Activated naive CD8-positive, alpha-beta T cell treated with anti-CD3 and anti-CD28 coated beads, Interleukin-2, amount 10 ng/mL, durations not matched to agents 7 days and 5 days (primary cell): ENCODE measurements at places on chromosomes 2 and 18. TPM values are rescaled to one million over a fixed set of nuclear protein-coding genes. Genes with fewer than 3 reads are reported as not detected.

DNA sequence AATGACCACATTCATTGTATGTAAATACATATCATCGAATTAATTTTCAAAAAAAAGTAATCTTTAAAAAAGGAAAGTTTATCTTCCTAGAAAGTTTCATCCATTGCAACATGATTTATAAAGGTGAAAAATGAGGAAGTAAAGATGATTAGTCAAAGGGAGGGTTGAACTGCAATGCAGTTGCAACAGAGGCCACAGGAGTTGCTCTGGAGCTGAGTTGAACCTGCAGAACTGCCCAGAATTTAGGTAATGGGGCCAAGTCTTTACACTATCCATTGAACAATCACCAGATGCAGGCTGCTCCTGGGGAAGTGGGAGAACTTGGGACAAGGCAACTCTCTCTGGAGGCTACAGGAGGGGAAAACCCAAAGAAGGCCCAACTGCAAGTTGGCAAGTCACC lies 390.7 kb downstream of the METTL4 start:
- no peak for DNase-seq

The EN1 gene
- total RNA-seq, result not detected

GRCh38 chr2:39991298-39991697 lies 212.2 kb upstream of the THUMPD2 start:
- DNase-seq, result no peak

The CRYGB gene
- not detected for total RNA-seq

The GCG gene
- not detected for total RNA-seq

The SFTPB gene
- not detected for total RNA-seq

DNA sequence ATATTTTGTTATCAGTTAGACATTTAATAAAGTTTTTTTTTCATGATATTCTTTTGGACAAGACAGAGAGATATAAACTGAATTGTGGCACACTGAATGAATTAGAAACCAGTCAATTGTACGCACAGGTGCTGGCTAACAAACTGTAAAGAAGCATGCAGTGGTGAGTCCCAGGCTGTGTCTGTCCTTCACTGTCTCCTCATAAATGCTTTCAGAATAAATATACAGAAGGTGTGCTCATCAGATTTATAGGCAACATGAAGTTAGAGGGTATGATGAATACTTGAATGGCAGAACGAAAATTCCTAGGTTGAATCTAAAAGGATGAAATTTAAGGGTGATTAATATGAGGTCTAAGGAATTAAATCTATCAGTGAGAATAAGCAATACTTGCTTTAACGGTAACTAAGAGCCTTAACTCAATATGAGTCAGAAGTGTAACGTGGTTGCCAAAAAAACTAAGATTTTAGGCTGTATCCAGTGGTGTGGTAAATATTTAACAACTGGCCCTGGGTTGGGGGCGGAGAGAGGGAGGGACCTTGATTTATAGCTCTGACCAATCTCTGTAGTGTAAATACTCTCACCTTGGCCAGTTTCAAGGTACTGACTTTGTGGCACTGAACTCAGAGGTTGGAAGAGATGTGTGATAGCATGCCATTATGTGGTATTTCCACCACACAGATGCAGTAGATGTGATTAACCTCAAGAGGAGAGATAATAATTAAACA lies 41.9 kb upstream of the AAK1 start:
- DNase-seq, result no peak

DNA sequence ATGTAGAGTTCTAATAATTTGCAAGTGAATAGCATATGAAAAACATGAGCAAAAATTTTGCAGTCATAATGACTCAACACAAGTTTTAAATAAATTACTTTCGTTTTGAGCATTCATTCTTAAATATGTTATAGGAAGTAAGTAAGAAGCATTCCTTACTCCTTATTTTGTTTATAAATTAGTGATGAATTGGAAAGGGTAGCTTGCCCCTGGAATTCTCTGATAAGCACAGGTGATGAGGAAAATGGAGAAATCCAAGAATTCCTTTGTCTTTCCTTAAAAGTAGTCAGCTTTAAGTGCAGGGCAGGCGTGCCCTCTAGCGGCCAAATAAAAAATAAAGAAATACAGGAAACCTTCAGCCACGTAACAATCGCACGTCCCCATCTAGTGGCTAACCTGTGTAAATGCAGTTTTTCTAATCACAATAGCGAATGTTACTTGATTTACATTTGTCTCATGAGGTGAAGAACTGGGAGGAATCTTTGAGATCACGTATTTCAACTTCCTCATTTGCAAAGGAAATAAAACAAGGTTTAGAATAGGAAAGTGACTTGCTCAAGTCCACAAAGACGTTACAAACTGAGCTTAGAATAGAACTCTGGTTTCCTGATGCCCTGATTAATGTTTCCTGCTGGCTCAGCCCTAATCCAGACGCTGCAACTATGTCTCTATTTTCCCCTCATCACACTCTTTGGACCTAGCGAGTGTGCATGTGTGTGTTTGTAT lies 47.2 kb upstream of the ZNG1B start:
- DNase-seq, result no peak

DNA sequence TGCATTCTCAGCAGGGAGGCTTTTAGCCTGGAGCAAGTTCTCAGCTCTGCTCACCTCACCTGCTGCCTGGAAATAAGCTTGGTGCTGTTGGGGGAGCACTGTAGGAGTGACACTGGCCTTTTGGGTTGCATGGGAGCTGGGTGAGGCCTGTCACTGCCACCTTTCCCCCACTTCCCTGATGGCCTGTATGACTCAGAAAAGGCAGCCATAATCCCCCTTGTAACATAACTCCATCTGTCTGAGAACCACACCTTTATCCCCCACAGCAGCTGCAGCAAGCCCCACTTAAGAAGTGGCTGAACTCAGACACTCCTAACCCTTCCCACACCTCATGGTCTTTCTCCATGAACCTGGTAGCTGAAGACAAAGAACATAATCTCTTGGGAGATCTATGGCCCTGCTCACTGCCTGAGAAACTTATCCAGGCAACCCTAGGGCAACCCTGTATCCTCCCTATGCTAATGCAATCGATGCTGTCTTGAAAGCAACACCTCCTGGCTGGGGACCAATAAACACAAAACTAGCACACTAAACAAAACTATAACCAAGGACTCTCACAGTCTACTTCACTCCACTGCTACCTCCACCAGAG lies 258.9 kb upstream of the OSR1 start:
- no peak for DNase-seq

The KCNIP3 gene
- not detected for total RNA-seq

GRCh38 chr2:63701406-63701805 lies 112.6 kb downstream of the MDH1 start:
- DNase-seq, result no peak

- DNase-seq, result peak; percentile 67
Observed at GRCh38 chr2:227884511-227884947, 13.1 kb downstream of the DAW1 start.

The RESP18 gene
- total RNA-seq, result not detected

DNA sequence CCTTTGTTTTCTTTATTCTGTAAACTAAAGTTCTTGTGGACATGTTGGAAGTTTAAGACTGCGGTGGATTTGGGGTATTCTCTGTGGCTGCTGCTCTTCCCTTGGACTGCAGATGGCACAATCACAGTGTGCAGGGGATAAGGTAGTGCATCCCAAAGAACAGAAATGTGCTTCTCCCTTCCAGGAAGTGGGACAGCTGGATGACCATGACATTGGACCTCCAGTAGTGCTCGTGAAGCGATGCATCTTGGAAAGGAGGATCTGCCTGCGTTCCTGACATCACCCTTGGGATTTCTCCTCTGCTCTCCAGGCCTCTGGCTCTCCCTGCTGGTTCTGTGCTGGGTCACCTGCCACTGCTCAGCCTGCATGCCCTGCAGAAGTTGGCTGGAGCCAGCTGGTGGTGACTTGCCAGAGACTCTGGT lies 109.9 kb downstream of the SLC4A3 start:
- no peak for DNase-seq

The DES gene
- not detected for total RNA-seq

The REG3A gene
- total RNA-seq, result not detected
